ENCODE measurements at places on chromosomes 13 and 19.

DNA sequence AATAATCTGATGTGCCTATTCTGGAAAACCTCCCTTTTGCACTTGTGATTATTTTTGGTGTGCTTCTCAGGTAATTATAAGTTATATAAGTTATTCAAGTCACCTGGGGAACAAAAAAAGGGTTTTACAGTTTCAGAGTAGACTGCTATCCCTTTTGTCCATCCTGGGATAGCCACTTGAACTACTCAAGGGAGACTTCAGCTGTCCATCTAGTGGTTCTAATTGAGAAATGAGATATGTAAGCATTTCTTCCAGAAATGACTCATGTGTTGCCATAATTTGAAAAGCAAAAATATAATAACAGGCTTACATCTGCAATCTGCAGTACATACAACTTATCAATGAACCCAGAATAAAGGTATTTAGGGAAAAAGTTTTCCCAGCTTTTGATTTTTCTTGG lies 20.4 kb downstream of the UBL3 start:
- DNase-seq = no peak

DNA sequence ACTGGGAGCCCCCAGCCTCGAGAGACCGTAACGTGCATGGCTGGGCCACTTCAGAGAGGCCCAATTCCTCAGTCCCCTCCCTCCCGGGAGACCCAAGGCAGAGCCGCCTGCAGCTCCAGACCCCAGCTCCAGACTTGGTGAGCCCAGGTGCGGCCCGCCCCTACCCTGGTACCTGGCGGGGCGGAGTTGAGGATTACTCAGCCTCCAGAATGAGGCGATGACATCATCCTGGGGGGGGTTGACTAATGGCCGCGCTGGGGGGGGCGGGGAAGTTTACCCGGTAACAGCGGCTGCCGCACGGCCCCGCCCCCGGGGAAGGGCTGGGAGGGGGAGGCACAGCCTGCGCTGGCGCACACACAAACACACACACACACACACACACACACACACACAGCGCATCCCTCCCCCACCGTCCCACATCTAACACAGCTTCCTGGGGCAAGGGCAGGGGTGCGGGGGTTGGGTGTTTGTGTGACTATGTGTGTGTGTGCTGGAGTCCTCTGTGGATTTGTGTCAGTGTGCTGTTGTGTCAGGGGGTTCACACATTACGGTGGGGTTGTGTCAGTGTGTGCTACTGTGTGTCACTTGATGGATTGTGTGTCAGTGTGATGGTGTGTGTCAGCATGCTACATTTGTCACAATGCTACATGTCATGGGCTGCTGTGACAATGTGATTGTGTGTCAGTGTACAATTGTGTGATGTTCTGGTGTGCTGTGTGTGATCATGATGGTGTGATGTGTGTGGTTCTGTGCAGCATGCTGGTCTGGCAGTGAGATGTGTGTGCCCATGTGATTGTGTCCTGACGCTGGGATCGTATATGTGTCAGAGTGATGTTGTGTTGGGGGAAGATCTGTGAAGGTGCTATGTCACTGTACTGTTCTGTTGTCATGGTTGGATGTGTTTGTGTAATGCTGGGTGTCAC lies 10.3 kb upstream of the BBC3 start:
- peak; percentile 79 for DNase-seq

- DNase-seq = no peak
Measured at GRCh38 chr13:49417161-49417560, 26.7 kb downstream of the CAB39L start.

GRCh38 chr13:93727211-93728141 lies 500.9 kb downstream of the GPC6 start:
- DNase-seq = no peak

DNA sequence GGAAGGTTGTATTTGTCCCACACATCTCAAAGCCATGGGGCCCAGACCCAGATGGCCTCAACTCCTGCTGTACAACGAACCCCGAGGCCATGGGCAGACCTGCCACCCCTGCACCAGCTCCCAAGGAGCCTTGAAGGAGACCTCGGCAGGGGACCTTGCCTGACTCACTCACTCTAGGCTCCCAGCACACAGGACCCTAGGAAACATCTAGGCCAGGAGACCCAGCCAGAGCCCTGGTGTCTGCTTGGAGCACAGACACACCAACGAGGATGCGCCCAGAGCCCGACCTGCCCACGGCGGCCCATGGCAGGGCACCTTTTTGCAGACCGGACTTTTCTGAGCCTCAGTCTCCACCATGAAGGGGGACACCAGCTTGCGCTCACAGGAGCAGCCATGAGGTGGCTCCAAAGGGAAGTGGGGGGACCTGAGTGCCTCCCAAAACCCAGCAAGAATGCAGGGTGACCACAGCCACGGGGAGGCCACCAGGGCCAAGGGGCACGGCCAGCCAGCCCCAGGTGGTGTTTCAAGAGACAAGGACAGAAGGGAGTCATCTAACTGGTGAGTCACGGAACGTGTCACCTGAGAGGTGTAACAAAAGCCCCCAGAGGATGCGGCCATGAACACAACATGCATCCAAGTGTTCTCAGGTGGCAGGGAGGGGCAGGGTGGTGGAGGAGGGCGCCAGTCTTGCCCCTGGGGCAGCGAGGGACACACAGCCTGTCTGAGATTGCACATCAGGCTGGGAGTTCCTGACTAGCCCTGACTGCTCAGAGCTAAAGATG lies 4.9 kb upstream of the CERS1 start:
- DNase-seq = no peak

- DNase-seq = no peak
Measured at GRCh38 chr13:68066879-68067513, 836.9 kb upstream of the PCDH9 start.

GRCh38 chr19:36436531-36436930 lies 18.1 kb upstream of the ZFP82 start:
- DNase-seq = no peak

DNA sequence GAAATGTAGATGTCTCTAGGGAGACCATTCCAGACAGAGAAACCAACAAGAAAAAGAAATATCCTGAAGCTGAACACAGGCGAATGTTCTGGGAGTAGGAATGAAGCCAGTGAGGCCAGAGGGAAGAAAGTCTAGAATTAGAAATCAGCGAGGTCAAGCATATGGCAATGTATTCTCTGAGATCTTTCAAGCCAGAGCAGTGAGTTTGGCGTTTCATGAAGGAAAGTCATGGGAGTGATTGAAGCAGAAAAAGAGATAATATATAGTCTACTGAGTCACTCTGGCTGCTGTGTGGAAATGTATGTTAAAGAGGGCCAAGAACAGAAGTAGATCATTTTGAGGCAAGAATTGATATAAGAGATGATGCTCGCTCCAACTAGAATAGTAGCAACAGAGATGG lies 576.0 kb downstream of the PCDH17 start:
- no peak for DNase-seq

DNA sequence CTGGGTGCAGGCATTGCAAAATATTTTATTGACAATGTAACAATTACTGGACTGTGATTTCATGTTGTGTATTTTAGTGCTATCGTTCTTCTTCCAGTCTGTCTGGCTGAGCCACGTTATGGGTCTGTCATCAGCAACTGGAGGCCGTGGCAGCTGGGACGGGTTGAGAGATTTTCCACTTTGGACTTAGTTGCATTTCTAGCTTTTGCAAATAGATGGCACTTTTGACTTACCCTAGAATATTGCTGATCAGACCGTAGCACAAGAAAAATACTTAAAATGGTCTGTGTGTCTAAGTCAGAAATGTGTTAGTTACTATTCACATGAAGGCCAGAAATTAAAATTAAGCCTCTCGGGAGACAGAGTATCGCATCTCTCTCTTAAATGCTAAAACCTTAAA lies 211.1 kb downstream of the TEX29 start:
- peak; percentile 29 for DNase-seq

DNA sequence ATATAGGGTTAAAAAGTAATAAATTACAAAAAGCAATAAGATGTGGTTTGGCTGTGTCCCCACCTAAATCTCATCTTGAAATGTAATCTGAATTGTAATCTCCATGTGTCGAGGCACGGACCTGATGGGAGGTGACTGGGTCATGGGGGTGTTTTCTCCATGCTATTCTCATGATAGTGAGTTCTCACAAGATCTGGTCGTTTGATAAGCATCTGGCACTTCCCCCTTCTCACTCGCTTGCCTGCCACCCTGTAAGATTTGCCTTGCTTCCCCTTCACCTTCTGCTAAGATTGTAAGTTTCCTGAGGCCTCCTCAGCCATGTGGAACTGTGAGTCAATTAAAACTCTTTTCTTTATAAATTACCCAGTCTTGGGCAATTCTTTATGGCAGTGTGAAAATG lies 577.4 kb downstream of the TBC1D4 start:
- DNase-seq = no peak

DNA sequence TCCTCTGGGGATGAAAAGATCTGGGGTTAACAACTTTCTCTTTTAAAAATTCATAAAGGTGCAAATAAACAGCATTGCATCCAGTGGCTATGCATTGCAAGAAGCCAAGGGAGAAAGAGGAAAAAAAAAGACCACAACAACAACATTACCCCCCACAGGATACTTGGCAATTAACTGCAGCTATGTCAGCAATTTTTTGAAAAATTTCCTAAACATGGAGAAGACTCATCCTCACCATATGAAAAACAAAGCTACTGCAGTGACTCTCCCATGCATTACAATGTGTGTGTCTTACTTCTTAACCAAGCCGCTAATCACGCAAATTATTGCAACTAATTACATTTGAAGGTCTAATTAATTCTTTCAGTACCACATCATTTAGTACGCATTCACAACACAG lies 309.8 kb upstream of the ZNF507 start:
- no peak for DNase-seq

GRCh38 chr13:109406376-109406992 lies 379.9 kb downstream of the IRS2 start:
- no peak for DNase-seq

- DNase-seq = no peak
Measured at GRCh38 chr13:99133230-99133629, 67.4 kb upstream of the UBAC2 start.

- DNase-seq = peak; percentile 52
Measured at GRCh38 chr19:12825254-12826131, 8.9 kb downstream of the RTBDN start.

GRCh38 chr13:45385907-45386553 lies 32.1 kb downstream of the SLC25A30 start:
- no peak for DNase-seq

- no peak for DNase-seq
Measured at GRCh38 chr13:23599083-23599925, 29.1 kb downstream of the TNFRSF19 start.

- peak; percentile 49 for DNase-seq
Measured at GRCh38 chr19:16771618-16772017, 52.0 kb downstream of the NWD1 start.

- DNase-seq = no peak
Measured at GRCh38 chr19:53870485-53870844, 2.8 kb downstream of the MYADM start.

DNA sequence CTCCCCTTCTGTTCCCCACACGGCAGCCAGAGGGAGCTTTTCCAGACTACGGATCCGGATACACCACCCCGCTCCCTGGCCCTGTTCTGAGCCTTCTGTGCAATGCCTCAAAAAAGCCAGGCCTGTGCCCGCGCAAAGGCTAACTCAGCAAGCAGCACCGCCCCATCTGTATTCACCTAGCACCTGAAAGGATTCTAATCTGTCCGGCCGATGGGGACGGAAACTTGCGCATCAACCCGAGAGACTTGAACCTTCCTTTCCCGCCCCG lies 589 bp downstream of the ZBTB45 start:
- DNase-seq = peak; percentile 51

DNA sequence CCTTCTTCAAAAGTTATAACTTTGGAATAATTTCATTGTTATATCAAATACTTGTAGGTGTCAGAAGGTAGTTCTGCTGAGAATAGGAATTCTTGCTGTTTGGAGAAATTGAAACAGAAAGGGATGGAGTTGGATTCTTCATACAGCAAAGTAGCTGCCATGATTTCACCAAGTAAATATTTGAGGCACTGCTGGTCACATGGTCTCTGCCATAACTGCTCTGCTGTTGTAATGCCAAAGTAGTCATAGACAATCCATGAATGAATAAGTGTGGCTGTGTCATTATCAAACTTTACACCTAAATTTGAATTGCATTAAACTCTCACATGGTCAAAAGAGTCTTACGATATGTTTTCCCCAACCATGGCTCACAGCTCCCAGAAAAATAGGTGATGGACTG lies 308.6 kb downstream of the GPC6 start:
- DNase-seq = no peak

- no peak for DNase-seq
Measured at GRCh38 chr13:48477191-48477855, 55.6 kb downstream of the RCBTB2 start.

DNA sequence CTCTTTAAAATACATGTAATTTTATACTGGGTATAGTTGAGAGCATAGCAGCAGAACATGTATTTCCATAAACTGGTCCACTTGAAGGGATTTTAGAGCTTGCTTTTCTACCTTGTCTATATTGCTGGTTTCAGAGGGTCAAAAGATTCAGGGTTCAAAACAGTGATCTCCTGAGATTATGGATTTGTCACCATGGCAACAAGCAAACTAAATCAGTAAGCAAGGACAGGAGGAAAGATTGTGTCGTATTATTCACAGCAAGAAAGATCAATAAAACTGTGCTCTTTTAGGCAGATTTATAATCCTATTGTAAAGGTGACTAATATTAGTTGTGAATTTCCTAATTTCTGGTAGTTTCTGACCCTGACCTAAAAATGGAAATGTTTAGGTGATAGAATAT lies 496.4 kb downstream of the LMO7 start:
- DNase-seq = no peak

DNA sequence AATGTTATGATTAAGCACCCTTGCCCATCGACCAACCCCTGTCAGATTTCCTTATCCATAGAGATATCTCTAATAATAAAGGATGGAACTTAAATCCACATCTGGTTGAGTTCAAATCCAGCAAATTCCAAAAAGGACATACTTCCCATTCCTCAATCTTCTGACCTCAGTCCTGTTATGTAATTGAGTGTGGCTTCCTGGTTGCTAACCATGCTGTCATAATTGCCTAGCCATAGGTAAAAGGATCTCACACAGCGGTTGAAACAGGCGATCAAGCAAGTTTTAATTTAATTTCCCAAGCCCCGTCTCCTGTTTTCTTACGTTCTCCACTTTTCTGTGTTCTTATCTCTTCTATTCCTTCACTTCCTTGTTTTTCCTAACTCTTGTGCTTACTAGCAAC lies 550.3 kb downstream of the GPC6 start:
- no peak for DNase-seq

GRCh38 chr13:91580749-91581148 lies 182.3 kb downstream of the GPC5 start:
- no peak for DNase-seq

DNA sequence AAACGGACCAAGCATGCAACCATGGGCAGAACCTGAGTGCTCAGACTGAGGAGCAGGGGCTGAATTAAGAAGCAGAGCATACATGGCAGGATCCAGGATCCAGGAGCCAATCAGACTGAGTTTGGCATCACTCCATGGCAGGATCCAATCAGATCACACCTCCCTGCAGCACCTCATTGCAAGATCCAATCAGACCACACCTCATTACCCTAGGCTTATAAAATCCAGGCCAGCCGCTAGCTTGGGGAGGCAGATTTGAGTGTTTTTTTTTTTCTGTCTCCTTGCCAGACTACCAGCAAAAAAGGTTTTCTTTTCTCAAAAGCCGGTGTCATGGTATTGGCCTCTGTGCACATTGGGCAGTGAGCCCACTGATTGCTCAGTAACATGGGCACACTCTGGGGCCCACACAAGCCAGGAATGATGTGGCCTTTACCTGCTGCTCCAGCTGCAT lies 127.9 kb upstream of the GJB6 start:
- no peak for DNase-seq

All from NCI-H1930 (cell line).